Activated naive CD8-positive, alpha-beta T cell treated with anti-CD3 and anti-CD28 coated beads, Interleukin-2, amount 50 U/mL, for 16 hours (primary cell): ENCODE measurements at places on chromosomes 3 and 15.

GRCh38 chr3:89043406-89043932 is 64.0 kb upstream of the EPHA3 start:
- no peak for DNase-seq

- DNase-seq: no peak
Observed at GRCh38 chr3:151174351-151174750, 28.7 kb downstream of the GPR171 start.

- DNase-seq: no peak
Observed at GRCh38 chr3:15499536-15499935, 22.0 kb downstream of the COLQ start.

DNA sequence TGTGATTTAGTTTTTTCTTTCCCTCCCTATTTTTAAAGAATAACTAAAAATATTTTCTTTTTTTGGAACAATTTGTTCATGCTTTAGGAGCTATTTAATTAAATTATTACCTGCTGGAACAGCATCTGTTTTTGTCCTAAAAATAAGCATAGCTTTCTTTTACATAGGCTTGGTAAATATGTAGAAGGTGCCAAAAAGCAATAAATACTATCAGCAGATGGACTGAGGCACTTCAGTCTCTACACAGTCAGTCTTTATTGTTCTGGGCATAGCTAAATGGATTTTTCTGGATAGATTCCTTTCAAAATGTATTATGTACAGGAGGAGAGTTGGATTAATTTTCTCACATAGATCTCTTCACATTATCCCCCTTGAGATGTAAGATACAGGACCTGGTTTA is 223.5 kb downstream of the NAALADL2 start:
- DNase-seq: no peak

GRCh38 chr15:43552986-43553385 is 35.6 kb downstream of the MAP1A start:
- DNase-seq: no peak

- no peak for DNase-seq
Observed at GRCh38 chr3:36519682-36520081, 139.4 kb downstream of the STAC start.

DNA sequence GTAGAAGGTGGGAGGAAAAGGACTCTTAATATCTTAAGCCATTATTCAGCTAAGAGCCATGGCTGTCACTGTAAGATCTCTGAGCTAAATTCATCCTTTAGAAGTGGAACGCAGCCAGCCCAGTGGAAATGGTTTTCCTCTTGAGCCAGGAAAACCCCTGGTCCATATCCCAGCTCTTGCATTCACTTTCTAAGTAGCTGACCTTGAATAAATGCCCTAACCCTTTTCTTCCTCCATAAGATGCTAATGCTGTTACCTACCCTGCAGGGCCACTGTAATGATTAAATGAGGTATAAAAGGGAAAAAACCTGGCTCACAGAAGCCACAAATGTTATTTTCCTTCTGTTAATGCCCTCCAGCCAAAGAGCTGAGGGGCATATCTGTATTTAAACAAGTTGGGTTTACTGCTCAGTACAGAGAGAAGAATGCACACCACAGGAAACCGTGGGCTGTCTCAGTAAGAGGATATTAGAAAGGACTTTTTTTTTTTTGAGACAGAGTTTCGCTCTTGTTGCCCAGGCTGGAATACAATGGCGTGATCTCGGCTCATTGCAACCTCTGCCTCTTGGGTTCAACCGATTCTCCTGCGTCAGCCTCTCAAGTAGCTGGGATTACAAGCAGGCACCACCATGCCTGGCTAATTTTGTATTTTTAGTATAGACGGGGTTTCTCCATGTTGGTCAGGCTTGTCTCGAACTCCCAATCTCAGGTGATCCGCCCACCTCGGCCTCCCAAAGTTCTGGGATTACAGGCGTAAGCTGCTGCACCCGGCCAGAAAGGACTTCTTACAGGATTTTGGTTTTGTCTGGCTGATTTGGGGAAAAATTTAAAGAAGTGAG is 6.8 kb downstream of the UBL7 start:
- no peak for DNase-seq

DNA sequence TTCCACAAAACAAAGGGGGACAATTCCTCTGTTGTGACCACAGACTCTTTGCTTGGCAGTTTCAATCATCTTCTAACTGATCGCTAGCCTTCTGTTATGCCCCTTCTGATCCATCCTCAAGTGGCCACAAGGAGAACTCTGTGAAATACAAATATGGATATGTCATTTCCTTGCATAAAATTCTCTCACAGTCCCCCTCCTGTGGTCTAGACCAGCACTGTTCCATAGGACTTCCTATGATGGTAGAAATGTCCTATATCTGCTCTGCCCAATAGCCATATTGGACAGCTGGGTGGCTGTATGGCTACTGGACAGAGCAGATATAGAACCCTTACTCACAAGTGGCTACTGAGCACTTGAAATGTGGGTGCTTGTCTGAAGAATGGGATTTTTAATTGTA is 25.9 kb upstream of the SNRK start:
- no peak for DNase-seq

DNA sequence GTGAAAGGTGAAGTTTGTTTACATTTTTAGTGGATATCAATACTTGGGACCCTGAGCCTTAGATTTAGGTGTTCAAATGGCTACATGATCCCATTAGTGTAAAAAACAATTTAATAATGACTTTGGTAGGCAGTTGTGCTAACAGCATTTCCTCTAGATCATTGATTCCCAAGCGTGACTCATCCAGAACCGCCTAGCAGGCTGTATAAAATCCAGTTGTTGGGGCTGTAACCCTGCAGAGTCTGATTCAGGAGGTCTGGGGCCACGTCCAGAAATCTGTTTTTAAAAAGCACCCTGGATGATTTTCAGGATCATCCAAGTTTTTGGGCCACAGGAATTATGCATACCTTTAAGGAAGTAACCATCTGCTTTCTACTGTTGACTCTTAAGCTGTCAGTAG is 156.4 kb downstream of the TP63 start:
- DNase-seq: no peak

DNA sequence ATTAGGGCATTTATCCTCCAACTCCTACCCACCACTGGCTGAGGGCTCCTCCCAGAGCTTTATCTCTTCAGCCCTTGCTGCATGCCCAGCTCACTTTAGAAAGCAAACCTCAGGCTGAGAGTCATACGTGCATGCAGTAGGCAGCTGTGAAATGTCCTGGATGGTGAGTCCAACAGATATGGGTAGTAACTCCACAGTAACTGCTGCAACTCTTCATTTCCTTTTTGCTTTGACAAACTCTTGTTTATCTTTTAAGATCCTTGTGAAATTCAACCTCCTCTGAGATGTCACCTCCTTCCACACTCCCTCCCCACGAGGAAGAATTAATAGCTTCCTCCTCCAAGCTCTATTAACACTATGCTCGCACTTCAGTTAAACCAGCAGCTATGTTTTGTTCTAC is 35.9 kb upstream of the CTNNB1 start:
- no peak for DNase-seq

GRCh38 chr15:98505611-98506031 is 142.7 kb upstream of the IGF1R start:
- DNase-seq: no peak

GRCh38 chr15:48584812-48585563 is 60.5 kb downstream of the FBN1 start:
- no peak for DNase-seq

DNA sequence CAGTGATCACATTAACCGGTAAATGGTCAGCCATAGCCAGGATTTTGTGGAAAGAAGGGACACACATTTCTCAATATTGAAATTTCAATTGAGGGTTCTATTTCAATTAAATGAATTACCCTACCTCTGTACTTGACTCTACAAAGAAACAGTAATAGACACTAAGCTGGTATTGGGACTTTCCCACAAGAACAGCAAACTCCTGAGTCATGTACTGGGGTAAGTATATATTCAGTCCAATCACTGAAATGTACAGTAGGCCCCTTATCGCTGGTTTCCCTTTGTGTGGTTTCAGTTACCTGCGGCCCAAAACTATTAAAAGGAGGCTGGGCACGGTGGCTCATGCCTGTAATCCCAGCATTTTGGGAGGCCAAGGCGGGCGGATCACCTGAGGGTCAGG is 17.6 kb downstream of the ASB14 start:
- DNase-seq: no peak

DNA sequence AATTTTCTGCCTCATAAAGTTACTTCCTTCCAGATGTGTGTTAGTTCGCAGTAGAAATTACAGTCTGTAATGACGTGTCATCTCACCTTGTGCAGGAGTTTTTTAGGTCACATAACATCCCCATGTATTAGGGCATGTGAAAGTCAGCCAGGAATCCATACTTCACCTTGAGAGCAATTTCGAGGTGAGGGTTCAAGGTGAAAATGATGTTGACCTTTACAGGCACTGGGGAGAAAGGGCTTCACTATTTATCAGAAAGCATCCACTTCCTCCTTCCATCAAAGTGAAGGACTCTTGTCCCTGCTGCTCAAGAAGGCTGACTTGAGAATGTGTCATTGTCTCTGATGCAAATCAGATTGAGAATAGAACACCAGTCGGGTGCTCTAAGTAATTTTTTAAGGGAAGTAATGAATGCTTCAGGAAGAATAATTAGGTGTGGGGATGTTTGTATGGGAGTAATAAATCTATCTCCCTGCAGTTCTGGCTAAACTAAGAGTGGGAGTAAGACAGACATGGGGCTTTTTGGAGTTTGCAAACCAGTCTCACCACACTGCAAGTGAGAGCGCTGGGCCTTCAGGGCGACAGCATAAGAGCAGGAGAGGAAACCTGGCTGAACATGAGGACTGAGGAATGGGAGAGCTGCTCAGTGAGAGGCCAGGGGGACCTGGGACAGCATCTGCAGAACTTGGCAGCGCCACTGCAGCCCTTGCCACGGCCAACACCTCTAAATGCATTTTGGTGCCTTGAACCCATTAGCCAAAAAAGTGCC is 85.9 kb upstream of the IL12A start:
- no peak for DNase-seq

GRCh38 chr3:159536876-159537275 is 451.8 kb upstream of the IL12A start:
- no peak for DNase-seq

DNA sequence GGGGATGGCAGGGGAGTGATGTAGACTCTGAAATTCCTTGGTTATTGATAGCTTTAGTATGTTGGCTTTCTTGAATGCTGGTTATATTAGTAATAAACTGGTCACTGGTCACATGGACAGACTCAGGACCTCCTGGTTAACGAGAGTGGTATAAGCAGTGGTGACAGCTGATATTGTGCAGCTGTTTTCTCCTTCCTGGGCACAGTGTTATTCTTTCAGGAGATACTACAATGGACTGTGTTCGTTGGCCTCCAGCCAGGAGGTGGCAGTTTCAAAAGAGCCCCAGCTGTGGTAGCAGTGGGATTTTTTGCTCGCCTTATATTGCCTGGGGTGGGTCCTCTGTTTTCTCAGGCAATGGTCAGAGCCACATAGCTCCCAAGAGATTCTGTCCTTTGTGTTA is 181.6 kb upstream of the RBMS3 start:
- DNase-seq: no peak

GRCh38 chr3:9214599-9214998 is 34.8 kb downstream of the SRGAP3 start:
- DNase-seq: no peak

- DNase-seq: no peak
Observed at GRCh38 chr3:98555025-98555379, 23.2 kb downstream of the GPR15 start.

DNA sequence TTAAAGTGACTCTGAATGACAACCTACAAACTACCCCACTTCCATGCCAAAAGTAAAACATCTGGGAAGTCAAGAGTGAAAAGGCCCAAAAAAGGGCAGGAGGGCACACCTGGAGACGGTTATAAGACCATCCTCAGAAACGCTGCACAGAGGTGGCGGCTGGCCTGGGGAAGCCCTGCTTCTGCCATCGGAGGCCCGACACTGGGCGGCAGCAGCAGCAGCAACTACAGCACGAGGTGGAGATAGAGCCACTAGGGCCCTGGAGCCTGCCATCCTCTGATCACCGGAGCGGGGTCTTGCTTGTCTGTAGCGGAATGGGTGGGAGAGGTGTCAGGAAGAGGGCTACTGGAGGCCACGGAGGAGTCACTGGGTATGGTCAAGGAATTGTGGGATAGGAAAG is 283.3 kb downstream of the ADAMTS17 start:
- DNase-seq: no peak

DNA sequence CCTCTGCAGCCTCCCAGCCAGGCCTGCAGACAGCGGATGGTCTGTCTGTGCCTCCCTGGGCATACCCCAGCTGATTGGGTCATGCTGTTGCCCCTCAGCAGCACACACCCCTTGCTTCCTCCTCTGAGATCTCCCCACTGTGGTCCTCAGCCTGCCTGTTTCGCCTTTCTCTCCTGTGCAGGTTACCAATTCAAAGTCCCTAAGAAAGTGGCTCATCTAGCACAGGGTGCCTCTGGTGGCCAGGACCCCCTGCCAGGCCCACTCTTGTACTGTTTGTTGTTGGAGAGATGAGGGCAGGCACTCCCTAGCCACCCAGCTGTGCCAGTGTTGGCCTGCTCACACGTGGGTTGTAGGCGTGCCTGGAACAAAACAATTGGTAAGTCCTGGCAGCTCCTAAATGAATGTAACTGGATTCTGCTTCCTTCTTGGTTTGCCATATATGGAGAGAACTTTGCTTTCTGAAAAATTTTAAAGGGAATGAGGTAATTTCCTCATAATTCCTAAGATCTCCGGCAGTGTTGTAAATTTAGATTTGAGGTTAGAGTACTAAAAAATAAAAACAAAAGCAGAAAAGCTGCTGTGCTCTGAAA is 213.2 kb upstream of the IL12A start:
- DNase-seq: no peak

DNA sequence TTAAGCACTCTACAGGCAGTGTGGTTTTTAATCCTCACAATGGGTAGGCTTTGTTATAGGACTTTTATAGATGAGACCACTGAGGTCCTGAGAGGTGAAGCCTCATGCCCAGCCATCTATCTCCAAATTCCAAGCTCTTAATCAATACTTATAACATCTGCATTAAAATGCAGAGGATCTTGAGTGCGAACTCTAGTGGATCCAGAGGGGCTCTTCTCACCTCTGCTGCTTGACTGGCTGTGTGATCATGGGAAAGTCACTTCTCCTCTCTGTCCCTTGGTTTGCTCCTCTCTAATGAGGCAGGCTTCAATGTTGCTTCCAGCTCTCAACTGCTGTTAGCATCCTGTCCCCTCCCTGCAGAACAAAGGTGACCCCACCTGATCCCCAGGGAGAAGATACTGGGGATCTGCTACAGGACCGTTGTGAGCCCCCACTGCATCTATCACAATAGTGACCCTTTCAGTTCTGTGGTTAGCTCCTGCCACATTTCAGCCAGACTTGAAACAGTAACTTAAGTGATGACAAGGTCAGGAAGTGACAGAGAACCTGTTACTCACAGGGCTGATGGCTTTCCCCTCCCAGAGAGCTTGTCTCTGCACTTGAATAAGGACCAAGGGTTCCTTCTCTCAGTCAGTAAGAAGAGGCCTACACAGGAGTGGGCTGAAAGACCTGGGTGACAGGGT is 1.3 kb downstream of the SLC27A2 start:
- no peak for DNase-seq

DNA sequence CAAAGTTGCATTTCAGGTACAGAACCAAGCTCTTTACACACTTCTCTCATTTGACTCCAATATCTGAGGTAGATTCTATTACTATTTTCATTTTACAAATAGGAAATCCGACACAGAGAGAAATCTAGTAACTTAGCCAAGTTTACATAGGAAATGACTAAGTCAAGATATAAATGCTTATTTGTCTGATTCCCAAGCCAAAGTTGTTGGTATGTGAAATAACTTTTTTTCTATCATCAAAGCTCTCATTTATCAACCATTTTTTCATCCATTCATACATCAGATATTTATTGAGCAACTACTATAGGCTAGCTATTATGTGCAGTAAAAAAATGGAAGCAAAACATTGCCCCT is 89.2 kb upstream of the MITF start:
- DNase-seq: no peak

- DNase-seq: no peak
Observed at GRCh38 chr3:171865191-171865865, 22.2 kb downstream of the TMEM212 start.
